ENCODE measurements at places on chromosomes 12 and 14.

DNA sequence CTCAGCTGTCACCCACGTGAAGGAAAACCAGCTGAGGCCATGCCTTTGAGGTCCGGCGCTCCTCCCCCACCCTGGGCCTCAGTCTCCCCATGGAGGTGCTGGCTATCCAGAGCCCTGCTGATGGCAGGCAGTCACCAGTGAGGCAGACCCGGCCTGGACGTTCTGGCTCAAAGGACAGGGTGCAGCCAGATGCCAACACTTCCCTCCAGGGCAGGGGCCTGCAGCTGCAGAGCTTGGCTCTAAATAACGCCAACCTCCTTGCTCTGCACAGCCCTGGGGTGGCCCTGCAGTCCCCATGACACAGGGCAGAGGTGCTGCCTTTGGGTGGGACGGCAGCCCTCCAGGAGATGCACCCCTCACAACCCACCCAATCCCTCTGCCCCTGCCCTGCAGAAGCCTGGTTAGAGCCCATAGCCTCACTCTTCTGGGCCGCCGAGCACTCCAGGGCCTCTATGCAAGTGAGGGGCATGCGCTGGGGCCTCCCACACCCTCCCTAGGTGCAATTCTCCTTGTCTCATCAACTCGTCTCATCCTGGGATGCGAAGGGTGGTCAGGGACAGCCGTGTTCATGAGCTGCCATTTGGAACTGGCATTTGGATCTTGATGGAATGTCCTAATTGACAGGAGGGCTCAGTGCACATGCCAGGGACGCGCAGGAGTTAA is 30.4 kb downstream of the CCDC85C start:
- no peak for DNase-seq

DNA sequence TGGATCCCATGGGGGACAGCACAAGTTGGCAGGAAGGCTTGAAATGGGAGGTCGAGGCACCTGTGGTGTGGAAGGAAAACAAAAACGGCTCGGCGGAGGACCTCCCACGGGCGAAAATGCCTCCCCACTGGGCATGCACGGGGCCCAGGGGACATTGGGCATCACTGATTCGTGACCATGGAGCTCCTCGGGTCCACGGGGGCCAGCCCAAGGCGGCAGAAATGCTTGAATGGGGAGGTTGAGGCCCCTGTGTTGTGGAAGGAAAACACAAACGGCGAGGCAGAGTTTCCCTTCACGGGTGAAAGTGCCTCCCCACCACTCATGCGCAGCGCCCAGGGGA is 376.0 kb downstream of the ALG10 start:
- no peak for DNase-seq

DNA sequence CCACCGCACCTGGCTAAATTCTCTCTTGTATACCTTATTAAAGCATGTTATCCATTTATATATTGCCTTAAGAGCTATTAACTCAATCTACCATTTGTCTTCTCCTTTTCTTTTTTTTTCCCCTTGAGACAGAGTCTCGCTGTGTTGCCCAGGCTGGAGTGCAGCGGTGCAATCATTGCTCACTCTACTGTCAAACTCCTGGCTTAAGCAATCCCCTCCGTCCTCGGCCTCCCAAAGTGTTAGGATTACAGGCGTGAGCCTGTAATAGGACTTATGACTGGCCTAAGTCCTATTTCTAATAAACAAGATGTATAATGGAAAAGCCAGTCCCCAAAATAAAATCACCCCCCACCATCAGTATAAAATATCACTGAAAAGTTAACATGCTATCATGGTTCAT is 14.4 kb downstream of the SNX6 start:
- DNase-seq = no peak

DNA sequence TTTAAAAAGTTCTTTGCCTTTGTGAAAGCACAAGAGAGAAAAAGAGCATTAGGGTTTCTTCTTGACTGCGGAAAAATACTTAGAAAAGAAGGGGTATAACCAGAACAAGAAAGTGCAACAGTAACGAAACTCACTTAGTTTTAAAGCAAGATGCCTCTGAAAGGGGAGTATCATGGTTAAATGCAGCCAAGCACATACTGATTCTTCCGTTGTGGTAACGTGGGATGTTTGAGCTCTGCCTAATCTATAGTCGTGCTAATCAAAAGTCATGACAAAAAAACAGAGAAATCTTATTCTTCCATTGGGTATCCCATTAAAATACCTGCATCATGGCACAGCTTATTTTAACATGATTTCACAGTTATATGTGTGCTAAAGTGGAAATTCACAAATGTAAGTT is 187.8 kb upstream of the LRFN5 start:
- no peak for DNase-seq

DNA sequence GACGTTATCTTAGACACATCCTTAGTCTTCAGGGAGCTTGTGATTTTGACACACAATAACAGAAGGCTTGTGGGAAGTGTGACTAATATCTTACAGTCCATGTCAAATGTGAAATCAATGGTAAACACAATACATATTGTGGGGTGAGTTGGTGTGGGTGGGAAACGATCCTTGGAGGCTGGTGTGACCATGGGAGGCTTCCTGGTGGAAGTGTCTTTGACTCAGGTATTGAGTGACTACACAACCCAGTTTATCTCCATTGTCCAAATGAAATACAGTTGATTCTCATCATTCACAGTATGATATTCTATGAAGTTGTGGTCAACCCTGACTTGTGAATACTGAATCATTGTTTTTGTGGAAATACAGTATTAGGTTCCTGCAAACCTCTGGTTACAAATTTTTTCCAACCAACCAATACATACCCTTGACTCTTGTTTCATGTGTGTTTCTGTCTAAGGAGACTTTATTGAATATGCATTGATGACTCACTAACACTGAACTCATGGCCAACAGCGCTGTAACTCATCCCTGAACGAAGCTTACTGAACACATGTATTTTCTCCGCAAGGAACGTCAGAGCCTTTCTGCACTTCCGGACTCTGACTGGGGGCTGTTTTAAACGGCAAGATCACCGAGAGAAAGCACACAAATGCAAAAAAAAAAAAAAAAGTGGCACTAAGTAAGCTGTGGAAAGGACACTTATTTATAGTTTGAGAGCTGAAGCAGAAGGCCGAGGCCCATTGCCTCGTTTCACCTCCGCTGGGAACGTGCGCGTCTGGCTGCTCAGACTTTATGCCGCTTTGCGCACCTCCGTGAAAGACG is 59.0 kb downstream of the CLMN start:
- DNase-seq = no peak

DNA sequence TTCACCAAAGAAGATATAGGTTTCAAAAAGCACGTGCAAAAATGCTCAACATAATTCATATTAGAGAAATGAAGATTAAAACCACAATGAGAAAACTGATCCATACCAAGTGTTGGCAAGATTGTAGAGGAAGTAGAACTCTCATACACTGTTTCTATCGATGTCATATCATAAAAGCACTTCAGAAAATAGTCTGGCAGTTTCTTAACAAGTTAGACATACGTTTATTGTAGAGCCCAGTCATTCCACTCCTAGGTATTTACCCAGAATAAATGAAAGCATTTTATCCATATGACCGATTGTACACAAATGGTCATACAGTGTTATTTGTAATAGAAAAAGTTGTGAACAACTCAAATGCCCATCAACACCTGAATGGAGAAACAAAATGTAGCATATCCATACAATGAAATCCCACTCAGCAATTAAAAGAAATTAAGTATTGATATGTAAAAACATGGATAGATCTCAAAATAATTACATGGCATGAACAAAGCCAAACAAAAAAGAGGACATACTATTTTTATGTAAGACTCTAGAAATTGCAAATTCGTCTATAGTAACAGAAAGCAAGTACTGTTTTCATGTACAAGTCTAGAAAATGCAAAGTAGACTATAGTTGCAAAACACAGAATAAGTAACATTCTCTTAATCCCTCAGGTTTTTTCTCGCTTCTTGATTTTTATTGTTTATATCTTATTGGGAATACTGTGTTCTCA is 41.0 kb downstream of the USP15 start:
- no peak for DNase-seq

DNA sequence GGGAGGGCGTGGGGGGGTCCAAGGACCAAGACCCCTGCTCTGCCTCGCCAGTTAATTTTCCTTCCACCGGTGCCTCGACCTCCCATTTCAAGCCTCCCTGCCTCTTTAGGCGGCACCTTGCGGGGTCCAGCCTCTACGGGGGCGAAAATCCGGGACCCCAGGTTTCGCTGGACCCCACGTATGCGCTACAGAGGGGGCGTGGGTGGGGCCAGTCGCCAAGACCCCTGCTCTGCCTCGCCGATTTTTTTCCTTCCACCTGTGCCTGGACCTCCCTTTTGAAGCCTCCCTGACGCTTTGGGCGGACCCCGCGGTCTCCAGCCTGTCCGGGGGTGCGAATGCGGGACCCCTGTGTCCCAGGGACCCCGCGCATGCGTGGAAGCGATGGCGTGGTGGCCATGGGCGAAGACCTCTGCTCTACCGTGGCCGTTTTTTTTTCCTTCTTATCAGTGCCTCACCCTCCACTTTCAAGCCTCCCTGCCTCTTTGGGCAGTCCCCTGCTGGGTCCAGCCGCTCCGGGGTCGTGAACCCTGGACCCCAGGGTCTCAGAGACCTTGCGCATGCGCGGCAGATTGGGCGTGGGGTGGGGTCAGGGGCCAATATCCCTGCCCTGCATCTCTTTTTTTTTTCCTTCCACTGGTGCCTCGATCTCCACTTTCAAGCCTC is 324.2 kb downstream of the ALG10 start:
- no peak for DNase-seq

DNA sequence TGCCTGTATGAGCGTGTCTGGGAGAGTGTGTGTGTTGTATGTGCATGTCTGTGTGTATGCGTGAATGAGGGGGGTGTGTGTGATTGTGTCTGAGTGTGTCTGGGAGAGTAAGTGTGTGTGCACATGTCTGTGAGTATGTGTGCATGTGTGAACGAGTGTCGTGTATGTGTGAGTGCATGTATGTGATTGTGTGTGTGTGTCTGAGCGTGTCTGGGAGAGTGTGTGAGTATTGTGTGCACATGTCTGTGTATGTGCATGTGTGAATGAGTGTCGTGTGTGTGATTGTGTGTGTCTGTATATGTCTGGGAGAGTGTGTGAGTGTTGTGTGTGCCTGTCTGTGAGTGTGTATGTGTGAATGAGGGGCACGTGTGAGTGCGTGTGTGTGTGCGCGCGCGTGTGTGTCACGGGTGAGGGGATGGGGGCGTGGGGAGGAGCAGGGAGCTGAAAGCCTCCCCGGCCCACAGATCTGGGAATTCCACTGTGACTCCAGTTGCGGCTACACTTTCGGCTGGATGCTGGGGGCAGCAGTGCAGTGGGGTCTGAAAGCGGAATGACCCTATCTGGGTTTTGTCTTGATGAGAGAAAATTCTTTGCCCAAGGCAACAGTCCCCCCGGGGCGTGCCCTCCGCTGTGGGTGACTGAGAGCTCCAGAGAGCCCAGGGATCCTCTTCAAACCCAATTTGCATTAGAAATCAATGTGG is 138.1 kb upstream of the MED13L start:
- no peak for DNase-seq

DNA sequence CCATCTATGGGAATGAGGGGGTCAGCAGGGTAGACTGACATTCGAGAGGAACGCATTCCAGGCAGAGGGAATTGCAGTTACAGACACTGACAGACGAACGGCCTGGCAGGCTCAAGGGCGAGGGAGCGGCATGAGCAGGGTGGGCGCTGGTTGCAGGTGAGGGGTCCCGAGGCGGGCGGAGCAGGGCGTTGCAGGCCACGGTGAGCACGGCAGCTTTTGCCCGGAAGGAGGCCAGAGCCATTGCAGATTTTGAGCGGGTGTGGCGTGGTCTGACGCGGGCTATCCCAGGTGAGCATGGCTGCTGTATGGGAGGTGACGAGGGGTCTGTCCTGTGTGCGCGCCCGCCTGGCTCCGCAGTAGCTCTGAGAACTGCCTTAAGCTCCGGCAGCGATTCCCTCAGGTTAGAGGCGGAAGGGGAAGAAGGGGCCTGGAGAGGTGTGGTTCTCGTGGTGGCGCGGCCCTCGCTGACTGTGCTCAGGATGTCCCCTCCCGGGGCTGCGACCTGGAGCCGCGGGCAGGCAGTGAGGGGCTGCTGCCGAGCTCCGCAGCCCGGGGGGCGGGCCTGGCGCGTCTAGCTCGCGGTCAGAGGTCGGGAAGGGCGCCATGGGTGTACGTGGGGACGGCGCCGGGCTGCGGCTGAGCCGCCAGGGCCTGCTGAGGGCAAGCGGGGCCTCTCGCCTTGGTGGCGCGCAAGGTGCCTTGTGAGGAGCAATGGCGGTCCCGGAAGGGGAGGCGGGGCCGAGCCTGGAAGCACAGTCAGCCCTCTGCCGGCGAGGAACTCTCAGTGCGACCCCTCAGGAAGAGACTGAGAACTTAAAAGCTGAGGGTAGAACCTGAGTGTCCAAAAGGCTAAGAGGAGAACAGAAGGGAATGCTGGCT is 177.1 kb downstream of the CACNA1C start:
- no peak for DNase-seq

- no peak for DNase-seq
Measured at GRCh38 chr12:110913119-110914056, 7.0 kb downstream of the MYL2 start.

- peak; percentile 37 for DNase-seq
Measured at GRCh38 chr12:122123051-122123760, 44.6 kb downstream of the MLXIP start.

DNA sequence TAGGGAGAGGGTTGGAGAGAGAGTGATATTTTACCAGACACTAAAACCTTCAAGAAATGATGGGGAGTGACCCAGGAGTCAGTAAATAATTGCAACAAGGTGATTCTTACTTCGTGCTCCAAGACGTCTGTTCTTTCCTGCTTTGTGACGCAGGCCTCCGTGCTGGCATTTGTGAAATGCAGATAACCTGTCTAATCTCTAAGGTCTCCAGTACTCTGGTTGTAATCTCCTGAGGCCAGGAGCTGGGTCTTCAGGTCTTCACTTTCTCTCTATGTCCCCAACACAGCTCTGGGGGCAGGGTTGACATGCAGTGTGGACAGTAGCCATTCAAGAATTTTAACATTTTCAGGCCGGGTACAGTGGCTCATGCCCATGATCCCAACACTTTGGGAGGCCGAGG is 53.1 kb downstream of the CD9 start:
- DNase-seq = no peak

GRCh38 chr12:31989571-31990362 is 30.6 kb downstream of the RESF1 start:
- DNase-seq = no peak

- no peak for DNase-seq
Measured at GRCh38 chr14:55599250-55599879, 19.4 kb downstream of the KTN1 start.
